Lower lobe of right lung (tissue), 2 donors: ENCODE measurements at places on chromosomes 12 and 14.

GRCh38 chr12:103596981-103597380 is 9.9 kb downstream of the STAB2 start:
- DNase-seq = no peak

DNA sequence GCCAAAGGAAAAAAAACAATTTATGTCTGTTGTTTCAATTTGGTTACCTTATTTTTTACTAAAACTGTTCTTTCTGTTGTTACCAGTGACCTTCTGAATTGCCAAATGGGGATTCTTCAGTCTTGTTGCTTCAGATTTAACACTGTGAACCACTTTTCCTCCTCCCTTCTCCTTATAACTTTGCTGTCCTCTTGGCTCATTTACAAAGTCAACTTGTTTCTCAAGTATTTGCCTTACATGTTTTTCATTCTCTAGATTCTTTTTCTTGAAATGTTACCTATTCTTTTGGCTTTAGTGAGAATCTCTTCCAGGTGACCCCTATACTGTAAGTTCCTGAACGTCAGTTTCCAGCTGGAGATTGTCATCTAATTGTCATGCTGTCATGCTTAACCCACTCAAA is 19.4 kb downstream of the FUT8 start:
- DNase-seq = no peak

GRCh38 chr12:29176941-29177340 is 27.9 kb downstream of the FAR2 start:
- no peak for DNase-seq

DNA sequence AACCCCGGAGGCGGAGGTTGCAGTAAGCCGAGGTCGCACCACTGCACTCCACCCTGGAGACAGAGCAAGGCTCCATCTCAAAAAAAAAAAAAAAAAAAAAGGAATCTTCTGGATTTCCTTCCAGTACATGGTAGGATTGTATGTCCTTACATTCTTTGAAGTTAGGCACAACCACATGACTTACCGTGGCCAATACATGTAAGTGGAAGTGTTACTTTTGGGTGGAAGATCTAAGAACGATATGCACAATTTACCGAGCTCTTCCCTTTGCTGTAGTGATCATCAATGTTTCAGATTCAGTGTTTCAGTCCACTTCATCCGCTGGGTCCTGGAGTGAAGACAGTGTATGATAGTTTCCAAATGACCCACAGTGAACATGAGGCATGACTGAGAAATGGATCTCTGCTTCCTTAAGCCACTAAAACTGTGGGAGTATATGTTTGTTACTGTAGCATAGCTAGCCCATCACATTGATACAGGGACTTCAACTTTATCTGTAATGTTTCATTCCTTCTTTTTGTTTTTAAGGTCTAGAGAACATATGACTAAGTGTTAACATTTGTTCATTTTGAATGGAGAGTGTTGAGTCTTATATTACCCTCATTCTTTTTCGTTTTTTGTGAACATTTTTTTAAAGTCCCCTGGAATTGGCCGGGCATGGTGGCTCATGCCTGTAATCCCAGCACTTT is 18.5 kb upstream of the NINJ2 start:
- no peak for DNase-seq

DNA sequence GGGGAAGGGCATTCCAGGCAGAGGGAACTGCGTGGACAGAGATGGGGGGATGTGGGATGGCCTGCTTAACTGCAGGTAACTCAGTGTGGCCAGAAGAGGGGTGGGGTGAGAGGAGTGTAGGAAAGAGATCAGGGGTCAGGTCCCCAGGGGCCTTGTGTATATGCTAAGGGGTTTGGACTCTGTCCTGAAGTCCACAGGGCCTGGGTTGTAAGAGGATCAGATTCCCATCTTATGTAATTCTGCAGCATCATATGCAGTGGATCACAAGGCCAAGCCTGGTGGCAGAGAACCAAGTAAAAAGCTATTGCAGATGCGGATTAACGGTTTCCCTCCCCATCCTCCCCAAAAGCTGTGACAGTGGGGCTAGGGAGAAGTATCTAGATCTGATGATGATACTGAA is 8.7 kb downstream of the TCTN1 start:
- DNase-seq = no peak

GRCh38 chr14:72517736-72518135 is 376.2 kb downstream of the DPF3 start:
- DNase-seq = no peak
